ENCODE measurements at places on chromosomes 12 and 14.

GRCh38 chr14:24066496-24067132 is 4.7 kb upstream of the CPNE6 start:
- DNase-seq: no peak

DNA sequence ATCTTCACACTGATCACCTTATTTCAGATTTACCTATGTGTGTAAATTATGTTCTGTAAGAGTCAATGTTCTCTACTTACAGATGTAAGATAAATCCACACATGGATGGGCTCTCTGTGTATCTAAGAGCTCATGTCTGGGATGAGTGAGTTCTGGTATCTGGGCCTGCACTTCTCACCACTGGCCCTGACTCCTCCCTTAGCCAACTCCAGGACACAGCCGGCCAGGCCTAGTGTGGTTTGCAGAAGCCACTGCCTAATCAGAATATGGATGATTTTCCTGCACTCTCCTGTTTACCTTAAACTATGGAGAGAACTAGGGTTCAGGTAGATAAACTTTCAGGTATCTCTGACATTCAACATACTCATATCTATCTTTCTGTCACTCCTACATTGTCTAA is 1284.8 kb downstream of the TMEM121 start:
- no peak for DNase-seq

- DNase-seq: no peak
Measured at GRCh38 chr12:67419810-67420209, 150.7 kb downstream of the CAND1 start.

DNA sequence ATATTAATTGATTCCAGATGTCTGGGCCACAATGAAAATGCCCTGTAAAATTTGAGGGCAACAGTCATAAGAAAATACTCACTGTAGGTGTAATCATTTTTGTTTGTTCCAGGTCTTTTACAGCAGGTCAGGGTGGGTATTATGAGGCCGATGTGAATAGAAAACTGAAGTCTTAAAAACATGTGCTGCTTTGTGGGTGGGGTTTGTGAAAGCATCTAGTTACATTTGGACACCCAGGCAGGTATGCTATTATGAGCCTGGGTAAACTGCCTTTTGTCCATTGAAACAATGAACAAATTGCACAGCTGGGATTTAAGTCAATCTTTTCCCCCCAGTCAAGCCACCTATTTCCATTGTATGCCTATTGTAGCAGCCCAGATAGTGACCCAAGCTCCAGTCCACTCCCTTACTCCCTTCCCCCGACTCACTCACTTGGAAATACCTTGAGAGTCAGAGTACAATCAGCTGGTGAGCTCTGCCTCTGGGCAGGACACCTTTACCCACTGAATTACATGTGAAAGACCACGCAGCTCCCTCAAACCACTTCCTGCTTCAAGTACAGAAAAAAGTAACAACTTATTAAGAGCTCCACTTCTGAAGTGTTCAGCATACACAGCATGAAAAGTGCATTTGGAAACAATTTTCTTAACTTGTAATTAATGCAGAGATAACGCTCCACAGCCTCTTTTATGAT is 1.8 kb downstream of the IGF1 start:
- peak; percentile 1 for DNase-seq

DNA sequence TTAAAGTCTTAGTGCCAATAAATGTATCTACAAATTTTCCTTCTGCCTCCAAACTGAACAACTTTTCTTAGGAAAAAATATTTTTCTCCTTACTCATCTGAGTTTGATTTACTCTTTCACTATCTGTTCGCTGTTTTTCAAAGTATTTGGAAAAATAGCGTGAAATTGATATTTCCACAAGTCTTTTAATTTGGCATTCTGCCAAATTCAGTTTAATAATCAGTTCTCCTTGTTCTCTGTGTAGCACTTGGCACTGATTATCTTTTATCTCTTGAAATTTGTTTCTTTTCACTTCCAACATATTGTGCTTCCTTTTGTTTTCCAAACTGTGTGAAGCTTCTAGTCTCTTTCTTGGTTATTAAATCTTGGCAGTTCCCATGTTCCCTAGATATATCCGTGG is 559.8 kb downstream of the RPL10L start:
- no peak for DNase-seq

DNA sequence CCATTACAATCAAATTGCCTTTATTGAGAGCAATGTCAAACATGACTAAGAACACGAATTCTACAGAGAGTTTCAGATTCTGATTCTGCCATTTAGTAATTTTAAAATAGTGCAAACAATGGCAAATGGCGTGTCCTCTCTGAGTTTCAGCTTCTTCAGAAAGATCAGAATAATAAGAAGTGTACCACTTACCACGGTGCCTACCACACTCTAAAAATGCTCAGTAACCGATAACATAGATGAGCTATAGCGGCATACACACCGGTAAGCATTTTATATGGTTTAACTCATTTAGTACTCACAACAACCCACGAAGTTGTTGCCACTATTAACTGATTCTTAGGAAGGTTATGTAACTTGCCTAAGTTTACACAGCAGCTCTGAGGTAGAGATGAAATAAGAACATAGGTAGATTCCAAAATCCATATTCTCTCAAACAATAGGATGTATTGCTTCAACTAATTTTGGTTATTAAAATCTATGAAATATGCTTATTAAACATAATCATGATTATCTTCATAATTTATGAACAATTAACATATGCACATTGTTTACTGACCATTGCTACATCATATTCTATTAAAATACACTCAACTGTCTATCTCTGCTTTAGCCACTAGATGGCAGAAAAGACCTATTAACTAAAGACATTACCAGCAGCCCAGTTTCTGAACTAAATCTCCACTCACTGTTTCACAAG is 38.3 kb downstream of the SLC6A15 start:
- no peak for DNase-seq

GRCh38 chr14:96844857-96845570 is 47.8 kb downstream of the VRK1 start:
- DNase-seq: no peak

DNA sequence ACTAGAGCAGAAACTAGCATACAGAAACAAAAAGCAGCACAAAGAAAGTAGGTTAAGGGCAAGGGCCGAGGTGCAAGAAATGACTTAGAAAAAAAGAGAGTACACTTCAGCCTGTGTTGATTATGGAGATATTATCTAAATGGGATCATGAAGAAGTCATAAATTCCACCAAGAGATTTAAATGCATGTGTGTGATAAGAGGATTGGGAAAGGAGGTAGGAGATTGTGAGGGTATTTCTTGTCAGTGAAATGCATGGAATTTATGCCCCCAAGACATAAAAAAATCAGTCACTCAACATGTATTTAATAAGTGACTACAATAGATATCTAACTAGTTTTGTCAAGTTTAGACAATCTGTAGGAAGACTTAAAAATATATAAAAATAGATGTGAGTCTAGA is 976.2 kb upstream of the LRFN5 start:
- no peak for DNase-seq

DNA sequence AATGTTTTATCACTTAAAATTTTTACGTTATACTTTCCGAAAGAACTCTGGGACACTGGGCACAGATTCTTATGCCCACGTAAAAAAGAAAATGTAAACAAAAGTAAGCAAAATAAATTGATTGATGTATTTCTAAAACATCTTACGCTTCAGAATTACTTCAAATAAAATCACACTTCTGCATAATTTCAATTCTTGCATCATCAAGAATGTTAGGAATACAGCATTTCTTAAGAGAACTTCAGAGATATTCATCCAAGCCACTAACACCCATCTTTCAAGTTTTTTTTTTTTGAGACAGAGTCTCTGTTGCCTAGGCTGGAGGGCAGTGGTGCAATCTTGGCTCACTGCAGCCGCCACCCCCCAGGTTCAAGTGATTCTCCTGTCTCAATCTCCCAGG is 180.6 kb downstream of the MED13L start:
- DNase-seq: no peak

DNA sequence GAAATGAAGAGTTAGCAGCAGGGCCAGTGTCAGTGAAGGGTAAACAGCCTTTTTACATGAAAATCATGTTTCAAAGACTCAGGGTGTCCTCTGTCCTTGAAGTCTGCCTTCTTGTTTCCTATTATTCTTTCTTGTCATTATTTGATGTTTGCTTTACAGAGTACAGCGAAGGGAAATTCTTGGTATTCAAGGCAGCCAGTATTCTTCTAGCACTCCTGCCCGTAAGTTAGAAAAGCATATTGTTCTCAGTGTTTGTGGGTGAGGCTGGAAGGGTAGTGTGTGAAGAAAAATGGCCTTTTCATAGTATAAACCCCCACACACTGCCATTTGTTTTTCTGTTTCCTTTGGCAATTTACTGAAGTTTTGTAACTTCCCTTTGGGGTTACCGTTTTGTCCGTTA is 217.3 kb upstream of the NAV3 start:
- no peak for DNase-seq

DNA sequence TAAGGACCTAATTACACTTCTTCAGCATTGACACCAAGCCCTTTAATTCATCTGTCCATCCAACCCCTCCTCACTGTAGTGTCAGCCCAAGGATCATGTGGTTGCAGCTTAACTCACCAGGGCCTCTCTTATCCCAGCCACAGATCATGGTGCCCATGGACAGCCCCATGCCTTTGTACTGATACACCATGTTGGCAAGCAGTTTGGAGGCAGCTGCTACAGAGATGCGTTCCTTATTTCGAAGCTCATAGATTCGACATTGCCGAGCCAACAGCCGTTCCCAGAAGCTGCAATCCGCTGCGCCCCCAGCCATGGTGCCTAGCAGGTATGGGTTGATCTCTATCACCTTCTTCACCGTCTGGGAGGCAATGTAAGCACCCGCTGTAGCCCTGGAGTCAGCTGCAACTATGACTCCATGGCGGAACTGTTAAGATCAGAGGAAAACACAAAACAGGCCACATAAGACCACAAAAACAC is 1.4 kb downstream of the PSMB5 start:
- no peak for DNase-seq
